ENCODE measurements at places on chromosomes 3 and 15. TPM values are rescaled to one million over a fixed set of nuclear protein-coding genes. Genes with fewer than 3 reads are reported as not detected.

- peaks cover 12% of the 10 kb centered on the region for H3K27me3 ChIP-seq
- H3K27ac ChIP-seq, result no peak overlapping the region
- DNase-seq, result no peak
- no peaks in the 10 kb centered on the region for H3K4me1 ChIP-seq
Observed at GRCh38 chr15:31317017-31317416, 9.6 kb upstream of the KLF13 start.

GRCh38 chr3:48661501-48662144, 1.1 kb downstream of the CELSR3 start:
- H3K36me3 ChIP-seq, result no peaks in the 10 kb centered on the region
- no peak overlapping the region for H3K4me3 ChIP-seq
- no peaks in the 10 kb centered on the region for H3K27me3 ChIP-seq

DNA sequence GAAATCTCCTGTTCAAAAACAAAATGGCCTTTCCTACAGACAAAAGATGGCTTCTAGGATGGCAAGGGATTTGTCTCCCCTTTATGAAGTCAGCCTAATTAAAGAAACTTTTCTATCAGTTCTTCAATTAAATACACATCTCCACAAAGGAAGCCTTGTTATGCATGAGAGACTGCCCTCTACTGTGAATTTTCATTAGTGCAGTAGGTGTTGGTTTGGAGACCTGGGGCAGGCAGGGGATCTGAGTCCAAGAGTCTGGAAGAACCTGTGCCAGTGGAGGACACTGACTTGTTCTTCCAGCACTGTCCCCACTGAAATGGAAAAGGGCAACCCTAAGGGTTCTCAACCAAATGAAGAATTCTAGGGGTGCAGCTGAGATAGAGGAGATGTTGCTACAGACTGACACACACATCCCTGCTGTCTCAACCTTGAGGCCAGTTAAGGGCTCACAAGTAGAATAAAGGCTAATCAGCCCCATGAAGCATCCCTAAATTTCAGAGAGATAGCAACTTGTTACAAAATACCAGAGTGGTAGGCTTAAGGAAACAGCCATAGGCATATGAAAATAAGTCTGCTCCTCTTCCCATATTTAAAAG, 174.0 kb upstream of the PRICKLE2 start:
- H3K27me3 ChIP-seq, result no peaks in the 10 kb centered on the region
- H3K4me3 ChIP-seq, result no peak overlapping the region
- no peaks in the 10 kb centered on the region for H3K36me3 ChIP-seq

Gene DAPK2
- 11.0 TPM for total RNA-seq

- no peaks in the 10 kb centered on the region for H3K36me3 ChIP-seq
- no peak overlapping the region for H3K27ac ChIP-seq
- DNase-seq, result no peak
Observed at GRCh38 chr3:108404368-108404767, 106.0 kb downstream of the MYH15 start.

DNA sequence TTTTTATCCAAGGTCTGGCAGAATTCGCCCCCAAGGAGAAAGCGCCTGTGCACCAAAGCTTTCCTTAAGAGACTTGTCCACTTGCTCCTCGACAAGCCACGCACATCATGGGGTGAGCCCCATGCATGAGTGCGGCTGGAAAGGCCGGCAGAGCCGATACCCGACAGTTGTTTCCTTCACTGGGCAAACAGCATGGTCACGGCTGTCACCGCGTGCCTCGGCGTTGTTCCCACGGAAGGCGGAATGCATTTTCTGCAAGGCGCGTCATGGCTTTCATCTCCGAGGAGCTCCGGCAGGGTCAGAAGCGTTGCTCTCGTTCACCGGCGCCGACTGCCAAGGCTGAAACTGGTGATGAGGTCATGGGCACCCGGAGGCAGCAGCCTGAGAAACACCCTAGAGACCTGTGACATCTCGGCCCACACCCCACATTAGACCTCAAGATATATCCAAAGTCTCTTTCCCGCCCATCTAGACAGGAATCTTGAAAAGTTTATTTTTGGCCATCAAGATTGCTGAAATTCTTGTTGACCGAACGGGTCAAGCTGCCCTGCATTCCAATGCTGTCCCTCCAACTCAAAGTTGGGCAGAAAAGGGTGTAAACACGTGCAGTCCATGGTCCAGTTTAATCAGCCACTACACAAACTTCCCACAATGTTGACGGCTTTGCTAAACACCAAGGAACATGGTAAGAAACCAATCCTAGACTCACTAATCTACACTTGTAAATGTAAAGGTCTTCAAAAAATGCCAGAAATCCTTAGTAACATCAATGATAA, 604 bp upstream of the TJP1 start:
- H3K4me1 ChIP-seq, result peaks cover 25% of the 10 kb centered on the region
- peak; percentile 75 for DNase-seq
- peak overlapping the region; percentile 94 for H3K4me3 ChIP-seq
- no peaks in the 10 kb centered on the region for H3K27me3 ChIP-seq

Gene ABHD2
- total RNA-seq, result 86.8 TPM

DNA sequence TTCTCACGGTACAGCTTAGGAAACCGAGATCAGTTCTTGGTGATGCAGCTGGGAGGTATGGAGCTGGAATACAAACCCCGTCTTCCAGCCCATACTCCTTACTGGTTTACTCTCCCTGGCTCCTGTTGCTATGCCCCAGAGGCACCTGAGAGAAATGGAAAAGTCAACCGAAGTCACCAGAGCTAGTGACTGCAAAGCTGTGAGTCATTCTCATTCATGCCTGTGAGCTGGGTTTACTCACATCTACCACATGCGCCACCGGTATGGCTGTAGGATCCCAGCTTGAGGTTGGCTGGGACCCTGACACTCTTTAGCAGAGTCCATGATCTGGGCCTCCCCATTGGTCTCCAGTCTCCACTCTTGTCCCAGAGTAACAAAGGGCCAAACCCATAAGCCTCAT, 111.5 kb upstream of the ETV5 start:
- no peak for DNase-seq
- H3K27me3 ChIP-seq, result no peaks in the 10 kb centered on the region
- H3K4me1 ChIP-seq, result 0 out of 2 replicates have a peak, but pooled peaks cover 3% of the 10 kb centered on the region
- no peak overlapping the region for H3K4me3 ChIP-seq
- no peak overlapping the region for H3K27ac ChIP-seq

Gene THRB
- total RNA-seq, result 11.2 TPM

DNA sequence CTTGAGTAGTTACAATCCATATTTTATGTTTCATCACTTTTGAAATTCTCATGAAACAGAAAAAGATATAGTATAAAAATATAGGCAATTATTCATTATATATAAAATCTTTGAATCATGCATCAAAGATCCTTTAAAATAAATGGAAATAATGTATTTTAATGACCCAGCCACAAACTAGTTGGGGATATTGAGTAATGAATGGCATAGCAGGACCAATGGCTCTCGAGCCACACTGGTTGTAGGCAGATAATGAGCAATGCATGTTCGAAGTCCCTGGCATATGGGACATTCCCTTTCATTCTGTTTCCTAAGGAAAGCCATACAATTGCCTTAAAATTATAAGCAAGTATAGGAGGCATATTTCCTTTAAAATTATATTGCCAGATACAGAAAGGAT, 107.4 kb upstream of the IL12A start:
- no peak overlapping the region for H3K27ac ChIP-seq
- no peak for DNase-seq
- H3K4me3 ChIP-seq, result no peak overlapping the region
- no peaks in the 10 kb centered on the region for H3K36me3 ChIP-seq

DNA sequence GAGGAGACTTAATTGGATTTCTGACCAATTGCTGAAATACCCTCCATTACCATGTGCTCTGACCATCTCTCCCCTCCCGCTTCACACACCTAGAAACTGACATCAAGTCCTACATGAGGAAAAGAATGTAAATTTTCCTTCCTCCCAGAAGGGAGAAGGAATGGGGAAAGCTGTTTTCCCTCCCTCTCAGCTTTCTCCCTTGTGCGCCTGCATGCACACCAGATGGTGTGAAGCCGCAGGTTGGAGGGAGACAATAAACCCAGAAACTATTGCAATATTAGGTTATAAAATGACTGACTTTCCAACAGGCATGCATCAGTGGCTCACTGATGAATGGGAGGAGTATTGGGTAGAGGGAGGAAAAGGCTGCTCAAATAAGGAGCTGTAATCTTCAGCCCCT, 50.9 kb downstream of the MB21D2 start:
- H3K27me3 ChIP-seq, result no peaks in the 10 kb centered on the region
- H3K36me3 ChIP-seq, result no peaks in the 10 kb centered on the region
- no peak for DNase-seq
- no peak overlapping the region for H3K4me3 ChIP-seq
- no peak overlapping the region for H3K27ac ChIP-seq

DNA sequence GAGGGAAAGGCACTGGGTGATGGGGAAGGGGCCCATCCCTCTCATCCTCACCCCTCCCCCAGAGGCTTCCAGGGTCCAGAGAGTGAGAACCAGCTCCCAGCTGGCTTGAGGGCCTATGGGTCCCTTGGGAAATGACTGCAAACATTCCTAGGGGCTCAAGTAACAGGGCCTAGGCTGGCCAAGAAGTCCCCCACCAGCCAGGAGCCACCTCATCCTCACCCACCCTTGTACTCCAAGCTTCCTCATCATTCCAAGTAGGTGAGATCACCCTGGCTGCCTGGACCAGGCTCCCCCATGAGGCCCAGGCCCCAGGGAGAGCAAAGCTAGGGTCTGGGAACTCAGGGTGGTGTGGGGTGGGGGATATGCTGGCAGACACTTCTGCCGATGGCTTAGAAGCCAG, 14.8 kb downstream of the LOXL1 start:
- H3K36me3 ChIP-seq, result peaks cover 35% of the 10 kb centered on the region
- H3K27ac ChIP-seq, result peak overlapping the region; percentile 90

- H3K4me3 ChIP-seq, result no peak overlapping the region
- DNase-seq, result no peak
- H3K27ac ChIP-seq, result no peak overlapping the region
- H3K4me1 ChIP-seq, result 0 out of 2 replicates have a peak, but pooled peaks cover 2% of the 10 kb centered on the region
- H3K27me3 ChIP-seq, result no peaks in the 10 kb centered on the region
Observed at GRCh38 chr3:177516158-177517011, 319.1 kb upstream of the TBL1XR1 start.

- DNase-seq, result peak; percentile 76
- H3K27ac ChIP-seq, result no peak overlapping the region
- H3K36me3 ChIP-seq, result no peaks in the 10 kb centered on the region
- H3K27me3 ChIP-seq, result no peaks in the 10 kb centered on the region
- H3K4me3 ChIP-seq, result no peak overlapping the region
- peaks cover 41% of the 10 kb centered on the region for H3K4me1 ChIP-seq
Observed at GRCh38 chr15:62994975-62995681, 47.4 kb upstream of the TPM1 start.

DNA sequence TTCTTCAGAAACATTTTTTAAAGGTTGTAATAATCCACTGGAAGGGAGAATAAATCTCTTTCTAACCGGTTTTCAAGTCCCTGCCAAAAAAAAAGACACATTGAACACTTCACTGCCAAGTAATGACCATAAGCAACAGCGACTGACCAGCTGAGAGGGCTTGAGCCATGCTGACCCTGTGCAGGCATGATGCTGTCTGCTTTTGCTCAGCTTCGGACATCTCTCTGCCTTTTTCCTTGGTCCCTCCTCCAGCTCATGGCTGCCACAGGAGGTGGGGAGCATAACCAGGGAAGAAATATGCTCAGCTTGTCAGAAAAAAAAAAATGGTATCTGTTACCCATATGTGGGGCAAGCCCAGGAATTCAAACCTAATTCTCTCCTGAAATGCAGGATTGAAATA, 1.5 kb downstream of the IGSF10 start:
- 0 out of 2 replicates have a peak, but pooled peaks cover 6% of the 10 kb centered on the region for H3K4me1 ChIP-seq
- no peaks in the 10 kb centered on the region for H3K36me3 ChIP-seq
- H3K4me3 ChIP-seq, result no peak overlapping the region
- no peak for DNase-seq
- no peaks in the 10 kb centered on the region for H3K27me3 ChIP-seq
- H3K27ac ChIP-seq, result no peak overlapping the region

Gene RNU6-1
- total RNA-seq, result not detected

Gene BCHE
- not detected for total RNA-seq

DNA sequence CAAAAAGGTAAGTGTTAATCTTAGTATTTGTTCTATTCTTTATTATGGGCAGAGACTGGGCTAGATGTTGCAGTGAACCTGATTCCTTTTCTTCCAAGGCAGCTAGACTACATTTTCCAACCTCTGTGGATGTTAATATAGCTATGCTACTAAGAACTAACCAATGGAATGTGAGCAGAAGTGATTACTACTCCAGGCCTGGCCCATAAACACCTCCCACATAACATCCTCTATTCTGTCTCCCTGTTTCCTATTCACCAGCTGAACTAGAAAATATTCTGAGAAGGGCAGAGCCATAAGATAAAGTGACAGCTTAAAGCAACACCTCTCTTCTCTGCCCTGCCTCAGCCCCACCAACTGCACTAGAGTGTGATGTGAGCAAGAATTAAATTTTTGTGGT, 29.4 kb downstream of the CD200R1L start:
- no peaks in the 10 kb centered on the region for H3K27me3 ChIP-seq
- no peak overlapping the region for H3K27ac ChIP-seq
- no peak overlapping the region for H3K4me3 ChIP-seq
- DNase-seq, result no peak

DNA sequence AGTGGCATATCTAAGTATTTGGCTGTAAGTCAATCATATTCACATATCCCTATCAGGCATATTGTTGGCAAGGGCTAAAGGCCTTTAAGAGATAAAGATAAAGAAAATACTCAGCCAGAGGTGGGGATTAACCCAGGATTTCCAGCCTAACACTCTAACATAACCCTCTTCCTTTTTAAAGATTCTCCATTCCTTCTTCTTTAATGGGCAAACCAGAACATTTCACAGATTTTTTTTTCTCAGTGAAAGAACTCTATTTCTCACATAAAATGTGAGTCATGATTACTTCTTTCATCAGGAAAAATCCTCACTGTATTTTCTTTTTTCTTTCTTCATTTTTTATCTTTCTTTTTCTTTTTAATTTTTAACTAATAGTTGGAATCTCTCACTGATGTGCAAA, 200.4 kb downstream of the NR1D2 start:
- peak overlapping the region; percentile 85 for H3K27ac ChIP-seq
- DNase-seq, result no peak
- H3K4me3 ChIP-seq, result no peak overlapping the region
- peaks cover 37% of the 10 kb centered on the region for H3K4me1 ChIP-seq
- no peaks in the 10 kb centered on the region for H3K27me3 ChIP-seq

DNA sequence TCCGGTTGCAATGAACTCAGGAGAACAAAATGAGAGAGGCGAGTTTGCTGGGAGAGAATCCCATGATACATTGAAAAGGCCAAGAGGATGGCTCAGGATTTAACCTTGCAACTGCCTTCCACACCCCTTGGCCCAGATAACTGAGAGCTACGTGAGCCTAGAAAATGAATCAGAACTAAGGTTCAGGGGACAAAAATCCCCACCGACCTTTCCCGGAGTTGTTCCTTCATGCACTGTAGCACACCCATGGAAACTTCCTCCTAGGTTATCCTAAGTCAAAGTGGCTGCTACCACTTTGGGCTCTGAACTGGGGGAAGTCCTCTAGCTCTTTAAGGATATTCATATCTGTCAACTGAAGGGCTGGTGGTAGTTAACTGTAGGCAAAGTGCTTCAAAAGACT, 58.3 kb upstream of the SLC4A7 start:
- H3K27me3 ChIP-seq, result no peaks in the 10 kb centered on the region
- DNase-seq, result no peak
- H3K27ac ChIP-seq, result no peak overlapping the region
- peaks cover 23% of the 10 kb centered on the region for H3K4me1 ChIP-seq
- H3K36me3 ChIP-seq, result no peaks in the 10 kb centered on the region
- no peak overlapping the region for H3K4me3 ChIP-seq

GRCh38 chr3:195908694-195909581, 587 bp upstream of the TNK2 start:
- no peak overlapping the region for H3K27ac ChIP-seq
- H3K4me3 ChIP-seq, result peak overlapping the region; percentile 63
- H3K36me3 ChIP-seq, result no peaks in the 10 kb centered on the region
- H3K27me3 ChIP-seq, result no peaks in the 10 kb centered on the region
- DNase-seq, result no peak
